ENCODE measurements at places on chromosomes 1 and 21.

GRCh38 chr1:154328318-154329151 is 3.2 kb downstream of the ATP8B2 start:
- peaks cover 54% of the 10 kb centered on the region for H3K36me3 ChIP-seq
- peak overlapping the region; percentile 93 for H3K27ac ChIP-seq
- H3K4me1 ChIP-seq, result peaks cover 67% of the 10 kb centered on the region
- peak overlapping the region; percentile 78 for H3K4me3 ChIP-seq
- no peaks in the 10 kb centered on the region for H3K27me3 ChIP-seq

DNA sequence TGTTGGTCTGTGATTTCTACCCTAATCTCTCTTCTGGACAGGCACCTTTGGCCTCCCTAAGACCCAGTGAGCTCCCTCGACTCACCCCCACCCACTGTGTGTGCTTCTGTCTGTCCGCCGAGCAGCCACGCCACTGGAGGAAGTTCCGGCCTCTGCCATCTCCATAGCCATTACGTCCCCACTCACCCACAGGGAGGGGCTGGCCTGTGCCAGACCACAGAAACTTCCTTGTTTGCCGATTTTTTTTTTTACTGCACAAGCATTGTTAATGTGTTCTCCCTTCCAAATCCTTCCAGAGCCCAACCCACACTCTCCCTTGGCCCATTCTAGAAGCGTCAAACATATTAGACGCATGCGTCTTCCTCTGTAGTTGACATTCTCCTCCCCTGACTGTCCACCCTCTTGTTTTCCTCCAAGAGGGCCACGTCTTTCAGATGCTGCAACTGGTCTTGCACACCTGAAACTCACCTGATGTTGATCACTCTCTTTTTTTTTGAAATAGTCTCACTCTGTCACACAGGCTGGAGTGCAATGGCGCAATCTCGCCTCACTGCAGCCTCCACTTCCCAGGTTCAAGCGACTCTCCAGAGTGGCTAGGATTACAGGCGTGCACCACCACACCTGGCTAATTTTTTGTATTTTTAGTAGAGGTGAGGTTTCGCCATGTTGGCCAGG is 72.3 kb downstream of the EVA1C start:
- peaks cover 2% of the 10 kb centered on the region for H3K4me1 ChIP-seq
- H3K27me3 ChIP-seq, result no peaks in the 10 kb centered on the region
- peaks cover 38% of the 10 kb centered on the region for H3K36me3 ChIP-seq
- no peak overlapping the region for H3K4me3 ChIP-seq
- DNase-seq, result no peak
- no peak overlapping the region for H3K27ac ChIP-seq

DNA sequence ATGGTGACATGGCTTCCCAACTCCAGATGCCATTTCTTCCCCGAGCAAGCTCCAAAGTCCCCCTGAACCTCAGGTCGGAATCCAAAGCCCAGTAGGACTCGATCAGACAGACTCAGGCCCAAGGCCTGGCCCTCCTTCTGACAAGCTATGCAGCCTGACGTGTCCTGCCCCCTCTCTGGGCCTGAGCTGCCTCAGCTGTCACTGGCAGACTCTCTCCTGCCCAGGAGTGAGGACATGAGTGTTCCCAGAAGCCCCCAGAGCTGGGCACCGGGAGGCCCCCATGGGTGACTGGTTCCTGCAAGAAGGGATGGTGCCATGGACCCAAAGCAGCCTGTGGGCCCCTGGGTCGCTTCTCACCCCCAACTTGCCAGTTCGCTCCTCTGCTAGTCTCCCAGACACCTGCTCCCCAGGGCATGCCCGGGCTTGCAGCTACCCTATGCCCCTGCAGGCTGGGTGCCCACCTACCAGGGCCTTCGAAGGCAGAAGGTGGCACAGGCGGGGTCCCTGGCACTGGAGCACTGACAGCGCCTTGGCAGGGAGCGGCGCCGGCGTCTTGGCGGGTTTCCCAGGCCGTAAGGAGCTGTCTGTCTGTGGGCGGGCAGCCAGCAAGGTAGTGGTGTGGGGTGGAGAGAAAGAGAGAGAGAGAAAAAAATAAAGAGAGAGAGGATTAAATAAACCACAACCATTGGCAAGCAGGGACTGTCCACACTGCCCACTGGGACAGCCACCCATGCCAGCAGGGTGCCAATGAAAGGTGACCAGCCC is 2.3 kb downstream of the EDN2 start:
- no peak overlapping the region for H3K27ac ChIP-seq
- H3K27me3 ChIP-seq, result peaks cover 21% of the 10 kb centered on the region
- no peak for DNase-seq
- H3K4me3 ChIP-seq, result no peak overlapping the region
- H3K4me1 ChIP-seq, result peaks cover 10% of the 10 kb centered on the region

DNA sequence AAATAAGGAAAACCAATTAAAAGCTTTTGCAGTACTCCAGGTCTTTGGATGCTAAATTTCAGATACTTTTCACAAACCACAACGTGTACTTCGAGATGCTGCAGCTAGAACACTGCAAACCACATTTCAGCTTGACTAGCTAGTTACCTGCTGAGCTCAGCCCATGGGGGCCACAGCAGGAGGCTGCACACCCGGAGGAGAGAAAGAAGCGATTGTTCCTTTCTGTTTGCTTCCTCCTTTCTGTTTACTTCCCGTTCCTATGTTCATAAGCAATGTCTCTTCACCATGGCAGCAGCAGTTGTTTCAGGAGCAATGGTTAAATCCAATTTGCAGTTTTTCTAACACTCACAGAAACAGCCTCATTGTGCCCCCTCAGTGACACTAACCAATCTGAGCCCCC is 225.6 kb upstream of the FGGY start:
- H3K36me3 ChIP-seq, result no peaks in the 10 kb centered on the region
- no peaks in the 10 kb centered on the region for H3K27me3 ChIP-seq
- DNase-seq, result no peak
- peak overlapping the region; percentile 90 for H3K27ac ChIP-seq
- H3K4me3 ChIP-seq, result peak overlapping the region; percentile 13

DNA sequence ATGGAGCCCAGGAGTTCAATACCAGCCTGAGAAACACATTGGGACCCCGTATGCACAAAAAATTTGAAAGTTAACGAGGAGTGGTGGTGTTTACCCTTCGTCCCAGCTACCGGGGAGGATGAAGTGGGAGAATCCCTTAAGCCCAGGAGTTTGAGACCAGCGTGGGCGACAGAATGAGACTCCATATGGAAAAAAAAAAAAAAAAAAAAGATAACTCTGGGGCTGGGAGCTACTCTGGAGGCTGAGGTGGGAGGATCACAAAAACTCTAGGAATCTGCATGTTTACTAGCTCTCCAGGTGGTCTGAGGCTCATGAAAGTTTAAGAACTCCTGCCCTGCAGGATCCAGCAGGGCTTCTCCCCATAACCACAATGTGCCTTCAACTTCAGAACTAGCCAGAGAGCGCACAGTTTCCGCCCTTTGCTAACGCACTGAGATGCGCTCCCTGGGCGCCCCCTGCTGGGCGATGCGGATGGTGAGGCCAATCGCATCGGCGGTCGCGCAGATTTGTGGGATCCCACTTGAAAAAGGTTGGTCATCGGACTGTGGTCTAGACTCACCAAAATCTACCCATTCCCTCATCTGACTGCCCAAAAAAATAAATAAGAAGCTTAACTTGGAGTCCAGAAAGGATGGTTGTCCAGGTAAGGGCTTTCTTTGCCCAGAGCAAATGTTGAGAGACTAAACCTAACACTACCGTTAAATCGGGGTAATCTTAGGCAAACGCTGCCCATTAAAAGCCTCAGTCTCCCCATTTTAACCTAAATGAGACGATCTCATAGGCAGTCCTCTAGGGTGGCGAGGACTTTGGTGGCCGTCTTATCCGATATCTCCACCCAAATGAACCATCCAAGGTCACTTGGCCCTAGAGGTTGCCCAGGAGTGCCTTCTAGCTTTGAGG is 8.8 kb downstream of the ZNF683 start:
- H3K36me3 ChIP-seq, result no peaks in the 10 kb centered on the region
- peaks cover 20% of the 10 kb centered on the region for H3K27me3 ChIP-seq
- peak; percentile 89 for DNase-seq
- no peak overlapping the region for H3K4me3 ChIP-seq
- no peak overlapping the region for H3K27ac ChIP-seq
- peaks cover 46% of the 10 kb centered on the region for H3K4me1 ChIP-seq

- peaks cover 15% of the 10 kb centered on the region for H3K4me1 ChIP-seq
- no peaks in the 10 kb centered on the region for H3K27me3 ChIP-seq
- DNase-seq, result no peak
- H3K4me3 ChIP-seq, result no peak overlapping the region
- no peaks in the 10 kb centered on the region for H3K36me3 ChIP-seq
These were observed 176.2 kb downstream of the ADGRL4 start for GRCh38 chr1:78830321-78830720.

DNA sequence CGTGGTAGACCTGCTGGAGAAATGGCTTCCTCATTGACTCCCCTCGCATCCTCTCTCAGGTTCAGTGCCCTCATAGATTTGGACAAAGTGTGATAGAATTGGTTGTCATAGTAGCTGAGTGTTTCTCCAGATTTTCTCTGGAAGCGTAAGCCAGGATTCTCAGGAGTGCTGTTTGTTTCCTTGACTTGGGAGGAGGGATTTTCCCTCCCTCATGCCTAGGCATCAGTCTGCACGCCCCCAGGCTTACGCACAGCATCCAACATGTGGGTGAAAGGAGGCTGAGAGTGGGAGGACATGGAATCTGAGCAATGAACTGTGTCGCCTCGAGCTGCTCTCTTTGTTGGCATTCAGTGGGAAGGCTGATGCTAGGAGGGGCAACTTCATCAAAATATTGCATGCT is 503.5 kb downstream of the LTN1 start:
- no peaks in the 10 kb centered on the region for H3K36me3 ChIP-seq
- no peak overlapping the region for H3K27ac ChIP-seq
- H3K4me3 ChIP-seq, result no peak overlapping the region
- no peaks in the 10 kb centered on the region for H3K27me3 ChIP-seq

DNA sequence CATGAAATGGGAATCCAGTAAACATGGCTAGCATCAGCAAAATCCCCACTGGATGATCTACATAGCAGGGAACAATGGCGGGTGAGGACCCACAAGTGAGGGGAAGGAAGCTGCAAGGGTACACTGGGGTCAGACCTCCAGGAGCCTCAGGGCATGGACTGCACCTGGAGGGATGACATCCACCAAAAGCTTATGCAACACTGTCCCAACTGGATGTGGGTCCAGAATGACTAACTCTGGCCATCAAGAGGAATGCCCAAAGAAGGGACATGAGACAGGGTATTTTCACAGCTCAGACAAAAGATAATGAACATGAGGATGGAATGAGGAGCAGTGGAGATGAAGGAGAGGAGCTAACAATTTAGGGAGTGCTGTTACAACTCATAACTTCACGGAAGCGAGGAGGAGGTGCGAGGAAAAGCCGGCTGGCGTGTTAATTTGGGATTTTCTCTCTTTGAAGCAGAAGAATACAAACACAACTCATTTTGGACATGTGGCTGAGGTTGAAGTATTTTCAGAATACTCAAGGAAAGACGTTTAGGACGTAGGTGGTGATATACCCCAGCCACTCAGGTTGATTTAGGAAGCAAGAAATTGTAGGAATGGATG is 5.7 kb downstream of the HLCS start:
- no peak overlapping the region for H3K4me3 ChIP-seq
- peaks cover 15% of the 10 kb centered on the region for H3K4me1 ChIP-seq
- no peak overlapping the region for H3K27ac ChIP-seq
- no peak for DNase-seq
- H3K27me3 ChIP-seq, result no peaks in the 10 kb centered on the region
- H3K36me3 ChIP-seq, result peaks cover 35% of the 10 kb centered on the region
